HCEC 1CT (cell line): ENCODE measurements at places on chromosomes 7 and 10.

DNA sequence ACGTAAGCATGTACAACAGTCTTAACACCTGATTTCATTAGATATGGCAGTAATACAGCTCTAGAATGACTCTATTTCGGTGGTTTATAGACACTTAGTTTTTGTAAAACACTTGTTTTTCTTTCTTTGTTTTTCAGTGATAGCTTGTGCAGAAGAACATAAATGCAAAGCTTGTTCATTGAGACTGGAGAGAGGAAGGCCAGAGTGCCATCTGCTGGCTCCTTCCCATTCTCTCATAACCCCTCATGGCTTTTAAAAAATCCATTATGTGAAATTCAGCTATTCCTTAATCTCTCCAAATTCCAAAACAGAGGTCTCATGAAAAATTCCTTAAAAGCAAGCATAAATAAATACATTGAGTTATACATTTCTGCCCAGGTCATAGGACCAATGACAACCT is 76.3 kb downstream of the CACNB2 start:
- DNase-seq, result peak; percentile 48

DNA sequence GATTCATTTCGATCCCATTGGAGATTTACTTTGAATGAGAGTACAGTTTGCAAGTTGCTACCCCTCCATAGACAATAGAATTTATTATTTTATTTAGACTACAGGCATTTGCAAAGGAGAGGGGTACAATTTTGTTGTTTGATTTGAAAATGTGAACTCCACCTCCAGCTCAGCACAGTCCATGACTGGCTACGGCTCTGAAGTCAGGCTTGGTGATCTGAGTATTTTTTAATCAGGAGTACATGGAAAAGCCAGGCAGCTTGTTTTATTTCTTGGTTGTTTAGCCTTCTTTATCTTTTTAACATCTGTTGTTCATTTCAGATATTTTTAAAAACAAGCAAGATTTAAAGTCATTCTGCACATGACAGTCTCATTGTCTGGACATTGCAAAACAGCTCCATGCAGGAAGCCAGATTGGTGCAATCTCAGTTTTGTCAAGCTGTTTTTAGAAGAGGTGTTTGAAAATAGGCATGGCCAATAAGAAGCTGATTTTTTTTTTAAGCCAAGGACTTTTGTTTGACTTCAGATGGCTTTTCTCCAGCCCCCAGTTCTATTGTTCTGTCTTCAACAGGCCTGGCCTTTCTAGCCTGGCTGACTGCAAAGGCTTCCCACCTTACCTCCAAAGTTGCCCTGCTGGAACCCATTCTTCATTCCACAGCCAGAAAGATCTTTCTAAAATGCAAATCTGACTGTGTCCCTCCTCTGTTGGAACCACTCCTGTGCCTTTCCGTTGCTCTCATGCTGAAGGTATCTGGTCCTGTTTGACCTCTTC is 12.2 kb downstream of the PLXDC2 start:
- no peak for DNase-seq

GRCh38 chr7:37117292-37117691 is 331.4 kb downstream of the ELMO1 start:
- DNase-seq, result no peak

- no peak for DNase-seq
Observed at GRCh38 chr7:43669286-43670081, 59.8 kb downstream of the COA1 start.

GRCh38 chr10:124212702-124213101 is 119.3 kb upstream of the CHST15 start:
- DNase-seq, result no peak

DNA sequence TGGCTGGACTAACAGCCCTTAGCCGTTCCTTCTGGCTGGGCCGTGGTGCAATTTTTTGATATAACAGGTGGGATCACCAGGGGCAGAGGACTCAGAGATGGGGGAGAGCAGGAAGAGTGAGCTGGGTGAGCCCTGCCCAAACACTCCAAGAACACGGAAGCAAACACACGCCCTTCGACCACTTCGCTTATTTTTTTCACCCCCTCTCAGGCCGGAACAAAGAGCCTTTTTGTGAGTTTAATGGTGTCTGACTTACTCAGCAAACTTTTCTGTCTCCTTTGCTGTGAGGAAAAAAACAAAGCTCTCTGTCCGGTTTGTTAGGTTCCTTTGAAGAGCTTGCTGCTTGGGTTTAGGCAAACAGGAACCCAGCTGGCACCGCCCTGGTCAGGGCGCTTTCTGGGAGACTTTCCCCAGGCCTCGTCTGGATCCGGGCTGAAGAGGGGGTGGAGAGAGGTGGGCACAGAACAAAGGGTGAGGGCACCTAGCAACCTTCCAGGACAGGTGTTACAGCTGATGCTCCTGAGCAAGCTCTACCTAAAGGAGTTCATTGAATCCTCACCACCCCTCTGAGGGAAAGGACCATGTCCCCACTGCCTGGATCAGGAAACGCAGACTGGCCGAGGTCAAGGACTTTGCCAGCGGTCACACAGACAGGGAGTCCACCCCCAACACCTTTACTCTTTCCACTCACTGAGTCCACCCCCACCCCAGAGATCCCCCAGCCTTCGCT is 23.3 kb downstream of the CALML3 start:
- no peak for DNase-seq

- no peak for DNase-seq
Observed at GRCh38 chr7:80536426-80536825, 24.6 kb upstream of the GNAT3 start.

GRCh38 chr10:93926613-93927012 is 32.8 kb downstream of the SLC35G1 start:
- DNase-seq, result no peak

DNA sequence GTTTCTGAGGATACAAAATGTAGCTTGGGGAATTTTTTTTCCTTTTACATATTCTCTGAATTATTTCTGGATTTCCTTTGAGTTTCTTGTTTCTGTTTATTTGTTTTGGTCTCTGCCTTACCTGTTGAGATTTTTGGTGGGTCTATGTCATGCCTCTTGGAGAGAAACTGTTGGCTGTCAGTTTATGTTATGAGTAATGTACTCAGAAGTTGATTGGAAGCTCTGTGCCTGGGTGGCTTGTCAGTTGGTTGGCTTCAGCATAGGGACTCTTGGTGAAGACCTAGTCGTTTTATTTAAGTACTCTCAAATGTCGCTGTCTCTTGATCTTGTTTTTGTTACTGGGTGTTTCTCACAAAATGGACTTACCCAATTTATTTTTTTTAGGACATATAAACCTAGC is 132.4 kb downstream of the CDK14 start:
- no peak for DNase-seq

GRCh38 chr10:99358101-99358500 is 28.9 kb downstream of the CNNM1 start:
- DNase-seq, result no peak

GRCh38 chr7:130420943-130421578 is 19.8 kb downstream of the CEP41 start:
- DNase-seq, result no peak
